ENCODE measurements at places on chromosomes 16 and 17.

DNA sequence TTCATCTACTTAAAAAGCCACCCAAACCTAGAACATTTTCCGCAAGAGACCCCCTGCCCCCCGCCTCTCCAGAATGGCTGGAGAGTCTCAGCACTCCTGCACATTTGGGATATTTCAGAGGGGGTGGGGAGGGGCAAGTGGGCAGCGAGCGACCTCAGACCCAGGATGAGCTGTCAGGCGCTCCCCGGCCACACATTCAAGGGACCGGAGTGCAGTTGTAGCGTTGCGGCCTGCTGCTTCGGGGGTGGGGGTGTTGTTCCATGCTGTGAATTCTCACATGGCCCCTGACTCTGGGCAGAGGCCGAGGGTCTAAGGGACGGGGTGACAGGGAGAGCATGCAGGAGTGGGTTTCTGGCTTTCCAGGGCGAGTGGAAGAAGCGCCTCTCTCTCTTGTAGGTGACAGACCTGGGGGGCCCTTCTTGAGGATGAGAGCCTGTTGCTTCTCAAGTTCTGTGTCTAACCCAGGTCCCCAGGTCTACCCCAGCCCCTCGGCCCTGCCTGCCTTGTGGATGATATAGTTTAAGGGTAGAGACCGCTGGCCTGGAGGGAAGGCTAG, 231.2 kb downstream of the SEC14L1 start:
- no peak for DNase-seq

DNA sequence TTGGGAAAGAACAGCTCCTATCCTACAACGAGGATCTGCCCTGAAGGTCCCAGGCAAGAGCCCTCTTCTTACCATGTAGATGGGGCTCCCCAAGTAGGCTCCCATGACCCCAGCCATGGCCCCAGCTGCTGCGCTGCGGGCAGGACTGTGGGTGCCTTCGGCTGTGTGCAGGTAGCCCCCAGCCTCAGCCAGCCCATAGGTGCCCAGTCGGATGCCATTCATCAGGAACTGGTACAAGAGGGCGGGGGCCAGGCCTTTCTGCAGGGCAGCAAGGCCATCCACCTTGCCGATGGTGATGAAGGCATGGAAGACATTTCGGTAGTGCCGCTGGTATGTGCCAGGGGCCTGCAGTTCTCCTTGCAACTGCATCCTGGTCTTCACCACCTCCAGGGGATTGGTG, 839 bp downstream of the SLC25A35 start:
- DNase-seq: no peak

GRCh38 chr17:46928467-46929261, 5.7 kb downstream of the GOSR2 start:
- no peak for DNase-seq

DNA sequence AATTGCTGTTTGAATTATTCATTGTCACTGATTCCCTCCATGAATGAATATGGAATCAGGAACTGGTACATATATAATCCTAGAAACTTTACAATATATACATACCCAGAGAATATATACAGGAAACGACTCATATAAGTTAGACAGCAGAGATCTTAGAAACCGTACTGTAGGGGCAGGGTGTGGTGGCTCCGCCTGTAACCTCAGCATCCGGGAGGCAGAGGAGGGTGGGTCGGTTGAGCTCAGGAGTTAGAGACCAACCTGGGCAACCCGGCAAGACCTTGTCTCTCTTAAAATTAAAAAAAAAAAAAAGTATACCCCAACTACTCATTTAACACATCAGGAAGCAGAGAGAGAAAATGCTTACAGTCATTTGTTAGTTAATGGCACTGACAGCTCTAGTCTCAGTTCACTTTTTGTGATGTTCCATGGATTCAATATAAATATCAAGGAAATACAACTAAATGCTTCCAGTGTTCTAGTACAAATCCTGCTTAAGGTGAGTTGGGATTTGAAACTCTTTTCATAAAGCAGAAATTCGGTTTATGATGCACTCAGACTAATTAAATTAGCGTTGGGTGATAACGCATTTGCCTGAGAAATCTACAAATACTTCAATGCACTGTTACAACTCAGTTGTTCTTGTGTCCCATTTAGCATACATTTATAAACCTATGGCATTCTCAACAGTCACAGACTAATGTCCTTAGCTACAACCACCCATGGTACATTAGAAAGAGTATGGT, 5.6 kb downstream of the GLG1 start:
- no peak for DNase-seq

DNA sequence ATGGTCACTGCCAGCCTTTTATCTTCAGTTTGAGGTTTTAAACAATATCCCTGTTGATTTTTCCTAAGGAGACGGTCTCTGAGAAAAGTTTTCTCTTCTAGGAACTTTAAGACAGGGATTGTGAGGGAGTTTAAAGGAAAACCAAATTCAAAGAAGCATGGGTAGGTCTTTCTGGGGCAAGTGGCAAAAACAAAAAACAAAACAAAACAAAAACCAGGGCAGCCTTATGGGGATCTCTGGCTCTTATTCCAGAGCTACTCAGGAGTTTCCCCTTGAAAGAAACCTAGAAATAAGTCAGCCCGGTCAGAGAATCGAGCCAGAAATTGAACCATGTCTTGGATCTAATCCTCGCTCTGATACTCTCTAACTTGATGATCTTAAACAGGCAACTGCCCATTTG, 424.5 kb downstream of the GRIN2A start:
- no peak for DNase-seq

GRCh38 chr16:12440228-12440530, 363.5 kb downstream of the CPPED1 start:
- DNase-seq: no peak

GRCh38 chr16:50238314-50238713, 28.0 kb upstream of the ADCY7 start:
- no peak for DNase-seq

- DNase-seq: no peak
These were observed 123.0 kb downstream of the KCNJ2 start for GRCh38 chr17:70292366-70292765.

DNA sequence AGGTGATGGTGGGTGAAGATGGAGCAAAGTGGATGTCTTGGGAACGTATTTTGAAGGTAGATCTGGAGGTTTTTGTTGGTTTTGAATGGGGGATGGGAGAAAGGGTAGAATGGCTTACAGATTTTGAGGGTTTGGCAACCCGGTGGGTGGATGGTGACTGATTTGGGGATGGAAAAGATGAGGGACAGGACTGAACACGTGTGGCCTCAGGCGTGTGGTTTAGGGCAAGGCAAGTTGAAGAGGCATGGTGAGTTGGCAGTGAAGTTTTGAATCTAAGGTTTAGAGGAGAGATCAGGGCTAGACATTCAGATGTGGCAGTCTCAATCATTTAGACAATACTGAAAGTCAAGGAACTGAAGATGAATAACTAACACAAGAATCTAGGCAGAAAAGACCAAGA, 5.0 kb upstream of the DCTPP1 start:
- no peak for DNase-seq

DNA sequence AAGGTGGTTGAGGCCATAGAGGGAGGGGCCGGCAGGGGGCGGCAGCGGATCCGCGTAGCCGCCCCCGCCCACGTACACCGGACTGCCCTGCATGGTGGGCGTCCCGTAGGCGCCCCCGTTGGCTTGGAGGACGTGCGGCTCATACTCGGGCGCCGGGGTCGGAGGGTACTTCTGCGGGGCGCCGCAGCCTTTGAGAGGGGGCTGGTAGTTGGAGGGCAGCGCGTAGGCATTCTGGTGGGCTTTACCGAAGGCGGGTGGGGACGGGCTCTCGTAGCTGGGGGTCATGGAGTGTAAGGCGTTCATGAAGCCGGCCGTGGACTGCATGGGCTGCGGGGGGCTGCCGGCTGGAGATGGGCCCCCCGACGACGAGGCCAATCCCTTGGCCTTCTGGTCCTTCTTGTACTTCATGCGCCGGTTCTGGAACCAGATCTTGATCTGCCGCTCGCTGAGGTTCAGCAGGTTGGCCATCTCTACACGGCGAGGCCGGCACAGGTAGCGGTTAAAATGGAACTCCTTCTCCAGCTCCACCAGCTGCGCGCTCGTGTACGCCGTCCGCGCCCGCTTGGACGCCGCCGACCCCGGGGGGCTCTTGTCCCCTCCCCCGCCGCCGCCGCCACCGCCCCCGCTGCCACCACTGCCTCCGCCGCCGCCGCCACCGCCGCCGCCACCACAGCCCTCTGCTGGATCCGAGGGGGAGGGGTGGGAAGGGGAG, 5.7 kb upstream of the HOXB2 start:
- no peak for DNase-seq

- DNase-seq: no peak
These were observed 6.5 kb upstream of the PNPO start for GRCh38 chr17:47934856-47935255.

GRCh38 chr17:50611634-50612033, 23.0 kb upstream of the ABCC3 start:
- no peak for DNase-seq

DNA sequence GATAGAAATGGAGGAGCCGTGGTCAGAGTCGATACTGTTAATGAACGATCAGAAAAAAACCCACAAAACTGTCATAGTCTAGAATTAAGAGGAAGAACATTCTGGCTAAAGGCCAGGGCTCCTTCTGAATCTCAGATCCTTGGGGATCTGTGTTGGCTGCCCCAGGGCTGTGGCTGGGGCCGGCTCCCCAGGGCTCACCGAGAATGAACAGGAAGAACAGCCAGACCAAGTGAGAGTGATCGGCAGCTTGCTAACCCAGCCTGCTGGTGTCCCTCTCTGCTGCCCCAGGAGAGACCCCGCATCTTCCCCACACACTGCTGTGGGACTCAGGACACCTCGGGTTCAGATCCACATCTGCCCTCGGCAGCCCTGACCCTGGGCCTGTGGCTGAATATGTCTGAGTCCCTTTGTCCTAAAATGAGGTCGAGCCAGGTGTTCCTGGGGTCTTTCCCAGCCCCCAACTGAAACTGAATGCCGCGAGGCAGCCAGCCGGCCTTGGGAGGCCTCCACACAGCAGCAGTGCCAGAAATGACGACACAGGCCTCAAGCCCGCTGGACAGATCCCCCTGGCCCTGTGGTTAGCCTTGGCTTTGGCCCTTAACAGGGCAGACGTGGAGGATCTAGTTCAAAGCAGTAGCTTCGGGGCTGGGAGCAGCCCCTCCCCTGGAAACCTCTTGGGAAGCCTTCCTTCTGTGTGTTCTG, 23.9 kb upstream of the CLEC18A start:
- DNase-seq: peak; percentile 23

- DNase-seq: no peak
These were observed 8.5 kb upstream of the TVP23B start for GRCh38 chr17:18772471-18772870.

DNA sequence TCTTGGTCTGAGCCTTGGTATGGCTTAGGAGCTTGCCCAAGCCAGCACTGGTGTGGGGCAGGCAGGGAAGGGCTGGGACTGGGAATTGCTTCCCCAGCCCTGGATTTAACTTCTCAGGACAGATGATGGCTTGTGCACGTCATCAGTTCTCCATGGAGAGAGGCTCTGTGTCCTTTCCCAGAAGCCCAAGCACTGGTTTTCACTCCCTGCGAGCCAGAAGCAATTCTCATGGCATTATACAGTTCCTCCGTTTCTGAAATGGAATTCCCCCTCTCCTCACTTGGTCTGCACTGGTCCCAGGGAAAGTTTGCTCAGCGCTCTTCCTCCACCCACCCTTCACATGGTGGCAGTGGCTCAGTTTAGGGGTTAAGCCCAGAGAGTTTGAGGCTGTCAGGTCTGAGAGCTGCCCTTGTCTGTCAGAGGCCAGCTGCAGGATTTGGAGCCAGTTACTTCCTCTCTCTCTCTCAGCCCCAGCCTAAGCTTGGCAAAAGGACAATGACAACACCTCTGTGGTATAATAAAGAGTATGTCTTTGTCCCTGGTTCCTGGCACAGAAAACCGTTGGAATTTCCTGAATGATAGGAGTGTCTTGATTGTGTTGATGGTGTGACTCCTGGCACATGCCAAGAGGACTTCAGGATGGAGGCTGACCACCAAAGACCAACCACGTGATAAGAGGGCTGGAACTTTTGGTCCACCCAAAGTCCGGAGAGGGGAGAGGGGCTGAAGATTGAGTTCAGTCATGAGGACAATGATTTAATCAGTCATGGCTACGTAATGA, 219.6 kb upstream of the TNRC6C start:
- DNase-seq: peak; percentile 40

- DNase-seq: no peak
These were observed 52.4 kb upstream of the NLK start for GRCh38 chr17:27990100-27990499.

- DNase-seq: no peak
These were observed 98.4 kb downstream of the XYLT1 start for GRCh38 chr16:17372386-17372785.

GRCh38 chr16:13521356-13521755, 398.6 kb upstream of the ERCC4 start:
- DNase-seq: no peak

DNA sequence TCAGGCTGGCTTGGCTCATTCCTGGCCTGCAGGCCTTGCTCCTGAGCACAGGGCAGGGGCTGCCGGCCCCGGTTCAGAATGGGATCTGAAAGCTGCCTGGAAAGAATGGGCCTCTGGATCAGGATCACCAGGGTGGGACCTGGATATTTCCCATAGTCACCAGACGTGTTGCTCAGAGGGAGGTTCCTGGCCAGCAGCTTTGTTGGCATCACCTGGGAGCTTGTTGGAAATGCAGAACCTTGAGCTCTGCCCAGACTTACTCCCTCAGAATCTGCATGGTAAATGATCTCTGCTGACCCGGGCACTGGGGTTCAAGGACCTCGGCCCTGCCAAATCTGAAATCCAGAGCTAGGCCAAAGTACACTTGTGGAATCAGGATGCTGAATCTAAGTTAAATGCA, 29.5 kb upstream of the MED9 start:
- DNase-seq: no peak

- no peak for DNase-seq
These were observed 2.1 kb downstream of the CCL4L2 start for GRCh38 chr17:36212966-36213365.

DNA sequence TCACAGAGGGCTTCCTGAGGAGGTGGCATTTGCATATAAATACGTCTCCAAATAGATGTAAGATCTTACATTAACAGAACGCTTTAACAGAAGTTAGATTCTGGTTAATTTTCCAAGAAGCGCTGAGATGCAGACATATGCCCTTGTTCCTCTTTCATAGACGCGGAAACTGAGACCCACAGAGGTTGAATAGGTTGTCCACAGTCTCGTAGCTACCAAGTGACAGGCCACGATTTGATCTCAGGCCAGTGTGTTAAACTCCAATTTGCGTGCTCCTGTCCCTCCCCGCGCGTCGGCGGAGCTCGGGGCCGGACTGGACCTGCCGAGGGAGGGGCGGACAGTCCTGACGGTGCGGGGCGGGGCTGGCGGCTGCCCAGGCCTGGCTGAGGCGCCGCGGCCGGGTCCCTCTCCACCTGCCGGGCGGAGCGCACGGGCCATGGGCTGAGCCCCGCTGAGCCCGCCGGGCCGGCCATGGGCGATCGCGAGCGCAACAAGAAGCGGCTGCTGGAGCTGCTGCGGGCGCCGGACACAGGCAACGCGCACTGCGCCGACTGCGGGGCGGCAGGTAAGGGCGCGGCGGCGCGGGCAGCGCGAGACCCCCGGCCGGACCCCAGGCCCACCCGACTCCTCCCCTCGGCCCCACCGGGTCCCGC, at the start of gene ADAP2:
TSS of gene ADAP2 (plus strand) at position 402 of the 653 bp plus-strand sequence. CDS start at position 472, 70 bp downstream.
- no peak for DNase-seq
